Stimulated activated CD4-positive, alpha-beta T cell treated with anti-CD3 and anti-CD28 coated beads, Interleukin-1b, Interleukin-23, amount 100 ng/mL, for 1 hour (primary cell): ENCODE measurements at places on chromosomes 11 and 22.

- DNase-seq, result no peak
Measured at GRCh38 chr11:93967258-93967657, 53.9 kb upstream of the HEPHL1 start.

- DNase-seq, result no peak
Measured at GRCh38 chr22:47634347-47634746, 871.9 kb downstream of the TBC1D22A start.

- no peak for DNase-seq
Measured at GRCh38 chr22:26845021-26845743, 187.8 kb downstream of the MIAT start.

GRCh38 chr11:9740202-9740883 lies 76.5 kb downstream of the SWAP70 start:
- no peak for DNase-seq

DNA sequence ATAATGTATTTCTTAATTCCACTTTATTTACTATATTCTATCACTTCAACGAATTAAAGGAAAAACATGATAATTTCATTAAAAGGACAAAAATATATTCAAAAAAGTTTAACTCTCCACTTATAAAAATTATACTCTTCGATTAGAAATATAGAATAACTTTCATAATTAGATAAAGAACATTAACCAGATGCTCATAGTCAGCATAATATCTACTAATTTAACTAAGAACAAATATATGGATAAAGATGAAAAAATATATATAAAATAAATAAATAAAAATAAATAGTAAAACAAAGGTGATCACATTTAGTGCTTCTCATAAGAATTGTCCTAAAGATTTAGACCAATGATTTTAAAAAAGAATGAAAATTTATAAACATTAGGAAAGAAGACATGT lies 1065.2 kb upstream of the CNTN5 start:
- DNase-seq, result no peak

DNA sequence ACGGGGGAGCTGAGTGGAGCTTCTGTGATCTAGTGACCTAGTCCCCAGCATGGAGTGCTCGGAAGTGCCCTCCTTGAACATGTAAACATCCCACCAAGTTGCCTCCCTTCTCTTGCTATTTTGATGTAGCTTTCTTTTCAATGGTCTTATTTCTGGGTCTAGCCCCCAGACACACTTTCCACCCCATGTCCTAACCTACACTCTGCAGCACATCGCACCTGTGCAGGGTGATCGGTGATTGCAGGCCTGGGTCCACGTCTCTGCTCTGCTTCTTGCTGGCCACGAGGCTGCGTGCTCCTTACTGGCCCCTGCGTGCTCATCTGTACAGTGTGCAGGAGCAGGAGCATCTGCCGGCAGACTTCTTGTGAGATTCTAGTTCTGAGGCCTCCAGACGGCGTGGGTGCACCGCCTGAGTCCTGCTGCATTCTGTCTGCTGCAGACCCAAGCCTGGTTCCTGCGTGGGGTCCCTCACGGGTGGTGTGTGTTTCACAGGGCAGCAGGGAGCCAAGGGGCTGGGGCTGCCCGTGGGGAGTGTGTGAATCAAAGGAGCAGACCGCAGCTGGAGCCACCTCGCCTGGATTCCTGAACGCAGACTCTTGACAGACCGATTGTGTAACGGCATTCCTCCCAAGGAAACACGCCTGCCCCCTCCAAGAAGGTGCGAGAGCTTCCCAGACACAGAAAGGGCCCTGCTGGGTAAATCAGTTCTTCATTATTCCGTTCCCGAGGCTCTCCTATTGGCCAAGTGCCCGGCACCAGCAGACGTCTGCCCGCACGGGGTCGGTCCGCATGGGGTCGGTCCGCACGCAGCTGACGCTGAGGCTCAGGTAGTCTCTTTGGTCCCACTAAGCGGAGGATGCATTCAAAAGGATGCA lies 44.4 kb upstream of the MYEOV start:
- no peak for DNase-seq

DNA sequence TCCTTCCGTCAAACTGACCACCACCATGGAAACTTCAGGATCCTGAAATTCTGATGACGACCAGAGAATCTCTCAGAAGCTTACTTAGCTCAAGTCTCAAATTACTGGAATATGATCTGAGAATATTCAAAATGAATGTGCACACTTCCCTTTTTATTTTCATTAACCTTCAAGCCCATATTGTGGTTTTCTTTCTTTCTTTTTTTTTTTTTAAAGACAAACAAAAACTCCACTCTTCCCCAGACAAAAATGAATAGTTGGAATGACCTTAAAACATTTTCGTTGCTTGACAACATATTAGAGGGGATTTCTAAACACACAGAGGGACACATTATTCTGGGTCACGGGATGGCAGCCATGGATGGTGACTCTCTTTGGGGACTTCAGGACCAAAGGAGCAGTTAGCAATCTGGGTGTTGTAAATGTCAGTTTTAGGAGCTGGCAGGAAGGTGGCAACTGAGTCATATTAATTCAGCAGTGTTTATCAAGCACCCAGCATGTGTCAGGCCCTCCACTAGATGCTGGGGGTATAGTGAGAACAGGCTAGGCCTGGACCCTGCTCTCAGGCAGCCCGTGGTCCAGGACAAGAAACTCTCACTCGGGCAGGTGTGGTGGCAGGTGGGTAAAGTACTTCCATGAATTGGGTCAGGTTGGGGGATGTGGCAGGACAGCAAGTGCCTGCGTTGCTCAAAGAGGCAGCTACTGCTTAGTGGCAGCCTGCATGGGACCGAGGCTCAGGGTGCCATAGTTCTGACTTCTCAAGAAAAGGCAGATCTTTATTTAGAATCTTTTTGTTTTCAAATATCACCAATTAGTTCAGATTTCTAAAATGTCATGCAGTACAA lies 126.1 kb downstream of the HIPK3 start:
- DNase-seq, result no peak
